Cardiac fibroblast (primary cell): ENCODE measurements at places on chromosomes 3 and 15.
A peak's percentile ranks its signal among the peaks of the same experiment; 100 is the strongest.

DNA sequence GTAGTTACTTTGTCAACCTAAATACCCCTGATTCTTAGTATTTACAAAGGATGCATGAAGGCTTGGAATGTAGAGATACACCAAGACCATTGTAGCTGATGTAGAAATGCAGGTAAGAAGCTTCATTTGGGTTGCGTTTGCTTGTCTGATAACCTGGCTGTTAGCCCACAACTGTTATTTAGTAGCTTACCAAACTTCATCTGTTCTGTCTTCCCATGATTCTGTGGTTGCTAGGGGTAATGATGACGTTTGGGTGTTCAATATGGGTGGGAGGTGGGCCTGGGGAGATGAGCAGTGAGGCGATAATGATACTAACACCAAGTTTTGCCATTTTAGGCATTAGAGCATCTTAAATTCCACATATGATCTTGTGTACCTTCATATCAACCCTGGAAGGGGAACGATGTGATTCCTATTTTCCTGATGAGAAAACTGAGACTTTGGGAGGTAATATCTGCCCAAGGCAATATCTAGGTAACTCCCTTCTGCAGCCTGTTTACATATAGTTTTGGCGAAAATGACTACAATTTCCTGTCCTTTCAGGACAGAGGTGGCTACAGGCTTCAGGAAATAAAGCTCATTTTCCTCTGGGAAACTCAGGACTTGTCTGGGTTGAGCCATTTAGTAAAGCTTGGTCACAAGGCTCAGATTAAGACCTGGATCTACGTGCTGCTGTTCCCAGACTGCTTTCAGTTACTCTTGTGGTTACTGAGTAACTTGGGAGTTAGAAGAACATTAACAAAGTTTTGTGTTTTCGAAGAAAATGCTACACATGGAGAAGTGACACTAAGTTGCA is 26.8 kb downstream of the FNDC3B start:
- peak; percentile 52 for DNase-seq

- DNase-seq, result peak; percentile 43
These were observed 132.9 kb upstream of the LRIG1 start for GRCh38 chr3:66633402-66634381.

GRCh38 chr3:18250991-18251390 is 174.1 kb downstream of the SATB1 start:
- no peak for DNase-seq

- no peak for DNase-seq
These were observed 332.0 kb upstream of the SLCO3A1 start for GRCh38 chr15:91521548-91521947.

GRCh38 chr3:190972196-190972595 is 109.7 kb upstream of the GMNC start:
- no peak for DNase-seq

GRCh38 chr15:40902605-40903561 is 8.6 kb downstream of the VPS18 start:
- peak; percentile 28 for DNase-seq
